ENCODE measurements at places on chromosomes 6 and 20.

DNA sequence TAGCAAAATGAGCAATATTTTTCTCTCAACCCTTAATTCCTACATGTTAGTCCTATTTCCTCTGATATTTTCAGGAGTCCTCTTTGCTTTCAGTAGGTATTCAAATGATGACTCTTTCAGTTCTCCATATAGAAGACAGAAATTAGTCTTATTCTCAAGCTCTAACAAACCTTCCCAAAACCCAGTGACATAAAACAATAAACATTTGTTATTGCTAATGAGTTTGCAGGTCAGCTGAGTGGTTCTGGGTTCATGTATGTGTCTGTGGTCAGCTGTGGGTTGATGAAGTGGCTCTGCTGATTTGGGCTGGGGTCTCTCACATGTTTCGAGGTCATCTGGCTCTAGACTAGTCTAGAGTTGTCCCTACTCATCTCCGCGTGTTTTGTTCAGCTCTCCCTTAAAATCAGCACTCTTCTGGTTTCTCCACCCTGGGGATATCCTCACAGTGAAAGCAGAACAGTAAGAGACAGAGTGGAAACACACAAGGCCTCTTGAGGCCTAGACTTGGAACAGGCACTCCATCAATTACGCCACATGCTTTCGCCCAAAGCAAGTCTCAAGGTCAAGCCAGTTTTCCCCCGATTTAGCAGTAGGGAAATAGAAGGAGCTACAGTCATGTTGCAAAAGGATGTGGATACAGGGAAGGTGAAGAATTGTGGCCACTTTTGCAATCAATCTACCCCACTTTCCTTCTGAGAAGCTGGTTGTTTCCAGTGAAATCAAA, 273.0 kb downstream of the PLCB1 start:
- no peak for DNase-seq

- DNase-seq, result no peak
These were observed 150.5 kb upstream of the PTPN1 start for GRCh38 chr20:50359607-50360217.

- no peak for DNase-seq
These were observed 4.5 kb downstream of the CCDC170 start for GRCh38 chr6:151498327-151498726.

GRCh38 chr6:13813026-13813425, 1.3 kb downstream of the MCUR1 start:
- DNase-seq, result no peak

DNA sequence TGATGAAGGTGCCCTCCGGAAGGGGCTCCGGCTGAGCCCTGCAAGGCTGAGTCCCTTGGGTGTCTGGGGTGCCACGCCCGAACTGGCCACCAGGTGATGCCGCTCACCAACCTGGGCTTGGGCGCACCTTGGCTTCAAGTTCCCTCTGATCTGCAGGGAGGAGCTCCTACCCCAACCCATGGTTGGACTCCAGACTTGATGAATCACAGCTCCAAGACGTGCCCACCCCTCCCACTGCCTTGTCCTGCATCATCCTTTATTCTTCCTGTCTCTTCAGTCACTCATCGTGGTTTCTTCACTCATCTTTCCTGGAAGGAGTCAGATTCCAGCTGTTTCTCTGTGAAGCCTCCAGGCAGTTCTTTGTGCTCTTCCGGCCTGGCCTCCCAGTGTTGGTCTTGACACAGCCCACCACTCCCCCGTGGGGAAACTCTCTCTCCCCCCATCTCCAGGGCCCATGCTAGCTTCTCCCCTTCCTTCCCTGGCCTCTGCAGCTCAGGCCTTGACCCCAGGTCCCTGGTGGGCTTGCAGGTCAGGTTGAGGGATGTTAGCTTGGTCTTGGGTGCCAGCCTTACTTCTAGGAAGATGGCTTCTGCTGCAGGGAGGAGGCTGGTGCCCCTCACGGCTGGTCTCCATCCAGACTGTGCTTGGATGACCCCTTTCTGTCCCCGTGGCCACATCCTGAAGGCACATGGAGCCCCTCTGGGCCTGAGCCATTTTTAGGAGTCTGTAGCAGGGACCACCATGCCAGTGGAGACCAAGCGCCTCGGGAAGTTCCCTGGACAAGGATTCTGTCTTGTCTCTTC, 2.6 kb upstream of the ZBP1 start:
- peak; percentile 36 for DNase-seq

- DNase-seq, result no peak
These were observed 114.1 kb downstream of the HS3ST5 start for GRCh38 chr6:114228675-114229074.

DNA sequence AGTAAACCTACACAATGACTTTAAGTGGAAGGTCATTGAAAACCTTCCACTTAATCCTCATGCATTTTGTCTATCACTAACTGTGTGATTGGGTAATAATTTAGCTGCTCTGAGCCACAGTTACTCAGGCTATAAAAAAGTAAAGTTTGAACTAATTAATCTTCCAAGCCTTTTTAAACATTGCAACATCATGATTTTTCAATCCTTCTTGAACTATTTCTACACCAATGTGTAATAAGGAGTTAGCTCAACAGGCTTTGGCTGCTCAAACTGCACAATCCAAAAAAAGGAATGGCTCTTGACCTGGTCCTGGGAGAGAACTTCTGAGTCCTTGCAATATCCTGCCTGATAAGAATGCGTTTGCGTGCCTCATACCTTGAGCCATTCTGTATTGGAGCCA, 34.8 kb upstream of the FILIP1 start:
- no peak for DNase-seq

DNA sequence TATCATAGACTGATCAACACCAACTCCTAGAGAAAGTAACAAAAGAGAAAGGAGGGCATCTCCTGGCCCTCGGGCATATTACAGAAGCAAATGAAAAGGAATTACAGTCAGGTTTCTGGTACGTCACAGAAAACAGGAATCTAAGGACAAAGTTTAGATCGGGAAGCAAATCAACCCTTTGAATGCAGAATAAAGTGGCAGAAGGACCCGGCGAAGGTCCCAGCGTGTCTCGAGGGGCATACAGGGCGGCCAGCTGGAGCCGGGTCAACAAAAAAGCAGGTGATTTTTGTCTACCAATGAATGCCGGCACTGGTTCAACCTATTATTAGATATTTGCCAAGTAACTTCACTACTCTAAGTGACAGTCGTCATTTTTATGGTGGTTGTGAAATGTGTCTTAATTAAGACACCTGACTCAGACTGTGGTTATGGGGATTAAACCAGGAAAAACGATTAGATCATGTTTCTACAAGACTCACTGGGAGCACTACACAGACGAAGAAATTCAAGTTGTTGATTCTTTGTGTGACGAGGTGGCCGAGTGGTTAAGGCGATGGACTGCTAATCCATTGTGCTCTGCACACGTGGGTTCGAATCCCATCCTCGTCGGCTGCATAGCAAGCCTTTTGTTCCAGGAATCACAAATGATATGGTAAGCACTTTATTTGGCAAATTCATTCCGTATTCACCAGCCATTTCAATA, 12.4 kb upstream of the ZSCAN9 start:
- peak; percentile 27 for DNase-seq

DNA sequence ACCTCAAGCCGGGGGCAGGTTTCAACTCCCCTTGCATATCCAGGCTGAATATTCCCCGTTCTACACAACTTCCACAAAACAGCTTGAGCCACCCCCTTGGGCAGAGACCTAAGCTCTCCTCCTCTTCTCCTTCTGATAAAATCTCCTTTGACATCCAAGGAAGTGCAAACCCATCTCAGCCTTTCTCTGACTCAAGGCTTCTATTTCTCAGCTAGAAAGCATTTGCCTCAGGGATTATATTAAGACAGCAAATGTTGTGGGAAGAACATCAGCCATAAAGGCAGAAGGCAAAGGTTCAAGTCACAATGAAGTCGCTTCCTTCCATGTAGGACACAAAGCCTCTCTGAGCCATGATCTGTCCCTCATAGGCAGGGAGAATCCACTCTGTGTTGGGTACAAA, 386.6 kb upstream of the ARID1B start:
- DNase-seq, result no peak

GRCh38 chr6:120871416-120872261, 462.6 kb downstream of the TBC1D32 start:
- no peak for DNase-seq

GRCh38 chr20:37202267-37202943, 23.1 kb upstream of the MROH8 start:
- DNase-seq, result no peak

GRCh38 chr6:142944124-142945048, 590 bp downstream of the HIVEP2 start:
- DNase-seq, result peak; percentile 70

DNA sequence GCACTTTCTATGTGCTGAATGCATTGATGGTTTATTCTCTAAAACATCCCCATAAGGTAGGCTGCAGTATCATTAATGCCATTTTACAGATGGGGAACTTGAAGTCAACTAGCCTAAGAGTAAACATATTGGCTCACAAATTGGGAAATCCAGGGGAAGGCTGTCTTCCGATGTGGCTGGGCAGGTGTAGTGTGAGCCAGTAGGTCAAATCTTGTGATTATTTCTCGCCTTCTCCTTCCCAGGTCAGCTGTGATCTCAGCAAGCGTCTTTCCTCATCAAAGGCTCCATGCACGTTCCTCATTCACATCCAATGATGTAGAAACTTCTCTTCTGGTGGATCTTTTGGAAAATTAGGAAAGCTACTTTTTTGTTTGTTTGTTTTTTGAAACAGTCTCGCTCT, 94.1 kb upstream of the SHLD1 start:
- DNase-seq, result no peak

DNA sequence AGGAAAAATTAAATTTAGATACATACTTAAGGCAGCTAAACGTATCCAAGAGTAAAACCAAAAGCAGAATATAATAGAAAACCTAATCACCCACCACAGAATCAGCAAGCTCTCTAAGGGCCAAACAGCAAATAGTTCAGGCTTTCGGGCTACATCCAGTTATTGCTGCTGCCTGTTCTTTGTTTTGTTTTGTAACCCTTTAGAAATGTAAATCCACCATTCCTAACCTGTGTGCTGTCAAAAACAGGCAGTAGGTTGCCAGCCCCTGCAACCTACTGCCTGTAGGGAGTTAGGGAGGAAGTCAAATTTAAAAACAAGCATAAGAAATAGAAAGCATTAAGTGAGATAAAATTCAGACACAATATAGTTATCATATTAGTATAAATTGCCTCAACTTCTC, 225.9 kb downstream of the PTPRT start:
- DNase-seq, result no peak

DNA sequence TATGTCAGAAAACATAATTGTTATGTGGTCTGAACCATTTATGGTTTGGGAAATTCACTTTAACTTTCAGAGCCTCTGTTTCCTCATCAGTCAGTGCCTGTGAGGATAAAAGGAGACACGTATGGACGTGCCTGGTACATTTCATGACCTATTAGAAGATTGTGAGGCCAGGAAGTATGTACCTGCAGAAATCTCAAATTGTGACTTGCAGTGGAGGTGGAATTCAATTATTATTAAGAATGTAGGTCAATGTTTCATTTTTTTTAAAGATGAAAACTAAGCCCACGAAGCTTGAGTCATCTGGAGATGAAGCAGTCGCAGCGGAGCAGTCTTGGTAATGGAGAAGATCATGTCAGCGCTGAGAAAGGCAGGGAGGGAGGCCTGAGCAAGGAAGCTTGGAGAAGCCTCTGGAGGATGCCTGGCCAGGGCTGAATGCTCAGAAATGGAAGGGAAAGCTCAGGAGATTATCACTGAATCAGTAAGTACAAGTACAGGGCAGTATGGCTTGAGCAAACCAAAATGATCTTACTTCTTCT, 3.9 kb upstream of the DSE start:
- DNase-seq, result no peak

DNA sequence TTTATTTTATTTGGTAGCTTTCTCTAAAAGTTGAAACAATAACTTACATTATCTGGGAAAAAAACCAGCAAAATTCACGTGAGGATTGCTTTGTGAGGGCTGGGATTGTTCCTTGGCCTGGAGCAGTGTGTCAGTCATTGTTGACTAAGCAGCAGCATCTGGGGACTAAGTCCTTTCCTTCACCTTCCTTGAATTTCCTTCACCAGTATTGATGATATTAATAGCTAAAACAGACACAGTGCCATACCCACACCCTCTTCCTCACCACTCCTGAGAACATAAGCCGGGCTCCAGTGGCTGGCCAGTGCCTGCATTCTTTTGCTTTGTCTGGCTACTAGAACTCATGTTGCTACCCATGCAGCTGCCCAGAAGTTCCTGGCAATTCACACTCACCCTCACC, 23.7 kb downstream of the PLCB1 start:
- DNase-seq, result no peak

DNA sequence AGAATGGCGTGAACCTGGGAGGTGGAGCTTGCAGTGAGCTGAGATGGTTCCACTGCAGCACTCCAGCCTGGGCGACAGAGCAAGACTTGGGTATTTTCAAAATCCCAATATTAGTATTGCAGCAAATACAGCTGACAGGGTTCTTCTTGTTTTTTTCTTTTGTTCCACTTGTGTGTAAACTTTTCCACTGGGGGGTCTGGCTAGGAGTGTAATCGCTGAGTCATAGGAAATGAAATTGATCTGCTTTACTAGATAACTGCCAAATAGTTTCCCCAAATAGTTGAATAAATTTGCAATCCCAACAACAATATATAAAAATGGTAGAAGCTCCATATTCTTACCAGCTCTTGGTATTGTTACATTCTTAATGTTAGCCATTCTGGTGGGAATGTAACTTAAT, 526.0 kb upstream of the SOX4 start:
- no peak for DNase-seq

DNA sequence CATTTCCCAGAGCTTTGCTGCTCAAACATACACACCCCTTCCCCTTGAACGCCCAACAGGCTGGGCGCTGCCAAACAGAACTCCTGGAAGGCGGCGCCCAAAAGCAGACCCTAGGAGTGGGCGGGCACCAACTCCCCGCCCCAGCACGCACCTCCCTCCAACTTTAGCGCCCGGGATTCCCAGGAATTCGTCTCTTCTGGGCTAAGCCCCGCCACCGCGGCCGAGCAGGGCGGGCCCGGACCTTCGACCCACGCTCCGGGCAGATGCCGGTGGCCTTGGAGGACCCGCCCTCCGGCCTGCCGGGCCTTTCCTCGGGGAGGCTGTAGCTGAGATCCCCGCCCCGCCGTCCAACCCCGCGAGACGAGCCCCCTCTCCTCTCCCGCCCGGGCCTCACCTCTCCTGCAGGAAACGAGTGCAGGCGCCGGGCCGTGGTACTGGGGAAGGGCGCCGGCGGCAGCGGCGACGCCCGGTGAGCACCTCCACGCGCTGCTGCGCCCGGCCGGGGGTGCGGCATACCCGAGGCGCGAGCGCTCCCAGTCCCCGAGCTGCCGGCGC, 659 bp downstream of the MCUR1 start:
- peak; percentile 20 for DNase-seq

GRCh38 chr6:124994648-124995047, 32.4 kb downstream of the RNF217 start:
- no peak for DNase-seq
